ENCODE measurements at places on chromosomes 6 and 20.

- DNase-seq = no peak
These were observed 15.8 kb upstream of the DEK start for GRCh38 chr6:18280084-18280483.

- peak; percentile 62 for DNase-seq
These were observed 79.8 kb upstream of the CHD6 start for GRCh38 chr20:41697861-41698559.

DNA sequence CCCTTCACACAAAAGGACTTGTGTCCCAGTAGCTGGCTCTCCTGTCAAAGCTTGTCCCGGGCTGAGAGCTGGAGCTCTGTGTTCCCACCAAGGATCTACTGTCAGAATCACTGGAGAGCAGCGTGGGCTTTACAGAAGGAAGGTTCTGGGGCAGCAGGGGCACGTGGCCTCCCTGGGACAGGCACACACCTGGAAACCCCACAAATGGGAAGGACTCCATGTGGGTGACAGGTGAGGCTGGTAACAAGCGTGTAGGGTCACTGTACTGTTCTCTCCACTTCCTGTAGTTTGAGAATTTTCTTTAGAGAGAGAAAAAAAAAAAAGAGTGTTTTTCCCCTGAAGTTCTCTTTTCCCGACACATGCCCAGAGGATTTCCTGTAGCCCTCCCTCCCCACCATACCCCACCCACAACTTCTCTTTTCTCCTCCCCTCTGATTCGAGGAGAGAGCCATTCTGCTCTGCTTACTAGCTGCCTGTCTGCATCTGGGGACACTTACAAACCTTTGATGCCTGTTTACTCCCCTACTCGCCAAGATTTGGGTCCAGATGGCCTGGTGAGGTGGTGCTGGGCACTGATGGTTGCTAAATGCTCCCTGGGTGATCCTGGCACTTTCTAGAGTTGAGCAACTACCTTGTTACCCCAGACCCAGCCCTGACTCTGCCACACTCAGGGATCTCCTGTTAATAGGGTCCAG lies 84.1 kb upstream of the SIRPA start:
- no peak for DNase-seq

DNA sequence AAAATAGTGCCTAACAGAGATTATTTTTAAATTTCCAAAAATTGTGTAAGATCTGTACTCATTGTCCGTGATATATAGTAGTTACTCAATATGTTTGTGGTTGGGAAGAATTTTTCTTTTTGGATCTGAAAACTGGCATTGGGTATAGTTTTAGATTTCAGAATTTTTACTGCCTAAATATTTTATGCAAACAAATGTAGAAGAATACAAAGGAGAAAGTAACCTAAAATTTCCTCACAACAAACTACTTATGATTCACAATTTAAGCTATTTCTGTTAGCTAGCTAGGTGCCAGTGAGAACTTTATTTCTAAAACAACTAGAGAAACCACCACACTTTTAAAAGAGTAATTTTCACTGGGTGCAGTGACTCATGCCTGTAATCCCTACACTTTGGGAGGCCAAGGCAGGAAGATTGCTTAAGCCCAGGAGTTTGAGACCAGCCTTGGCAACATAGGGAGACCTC lies 38.8 kb downstream of the SESN1 start:
- no peak for DNase-seq

- no peak for DNase-seq
These were observed 55.0 kb upstream of the VSX1 start for GRCh38 chr20:25136643-25137559.

DNA sequence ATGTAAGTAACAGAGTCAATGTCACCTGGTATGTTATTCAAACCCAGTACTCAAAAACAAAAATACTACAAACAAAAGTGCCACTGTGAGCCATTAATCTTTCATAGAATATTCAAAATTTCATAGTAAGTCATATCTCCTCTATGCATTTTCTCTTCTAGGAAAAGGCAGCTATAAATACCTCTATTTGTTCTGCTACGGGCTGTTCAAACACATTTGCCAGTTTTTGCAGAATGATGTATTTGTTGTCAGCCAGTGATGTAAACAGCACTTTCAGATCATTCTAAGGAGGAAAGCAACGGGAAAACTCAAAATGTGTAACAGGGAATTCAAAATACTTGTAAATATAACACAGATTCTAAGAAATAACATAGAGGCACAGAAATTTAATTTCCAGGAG lies 388.2 kb downstream of the SYNE1 start:
- DNase-seq = no peak

Measured in CD4-positive, alpha-beta T cell (primary cell).